Left renal pelvis (tissue), 4 donors: ENCODE measurements at places on chromosomes 1 and 21. TPM values are rescaled to one million over a fixed set of nuclear protein-coding genes. Genes with fewer than 3 reads are reported as not detected.

GRCh38 chr1:159931795-159932173 is 6.5 kb upstream of the TAGLN2 start:
- no peak for DNase-seq

- DNase-seq, result no peak
Observed at GRCh38 chr1:242946206-242946605, 308.9 kb downstream of the CEP170 start.

DNA sequence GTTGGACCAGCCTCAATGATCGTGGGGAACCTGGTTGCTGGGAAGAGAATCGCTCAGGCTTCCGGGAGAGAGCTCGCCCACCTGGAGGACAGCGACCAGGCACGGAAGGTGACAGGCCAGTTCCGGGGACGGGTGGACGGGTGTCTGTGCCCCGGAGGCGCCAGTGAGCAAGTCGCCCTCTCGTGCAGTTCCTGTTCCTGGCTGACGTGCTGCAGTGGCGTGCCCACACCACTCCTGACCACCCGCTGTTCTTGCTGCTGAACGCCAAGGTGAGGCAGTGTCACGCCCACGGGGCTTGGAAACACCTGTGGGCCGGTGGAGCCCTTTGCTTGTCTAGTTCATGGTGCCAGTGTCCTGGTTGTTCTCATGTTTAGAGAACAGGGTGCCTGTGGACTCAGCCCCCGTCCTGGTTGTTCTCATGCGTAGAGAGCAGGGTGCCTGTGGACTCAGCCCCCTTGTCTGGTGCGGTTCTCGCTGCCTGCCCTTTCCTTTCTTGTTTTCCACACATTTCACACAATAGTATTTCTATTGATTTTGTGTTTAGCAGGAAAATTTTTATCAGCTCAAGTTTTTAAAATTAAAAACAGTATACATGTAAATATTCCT is 53.1 kb downstream of the S100B start:
- DNase-seq, result no peak

GRCh38 chr1:201185123-201185453 is 5.5 kb upstream of the IGFN1 start:
- DNase-seq, result no peak

GRCh38 chr1:11098931-11099309 is 749 bp downstream of the EXOSC10 start:
- no peak for DNase-seq

GRCh38 chr1:175904808-175905207 is 161.4 kb upstream of the TNR start:
- no peak for DNase-seq

ADAM30 gene
- not detected for polyA plus RNA-seq

GPR52 gene
- not detected for polyA plus RNA-seq

GRCh38 chr1:174232761-174233160 is 73.4 kb downstream of the RABGAP1L start:
- DNase-seq, result no peak

KLHDC7A gene
- polyA plus RNA-seq, result 0.23 TPM

DNA sequence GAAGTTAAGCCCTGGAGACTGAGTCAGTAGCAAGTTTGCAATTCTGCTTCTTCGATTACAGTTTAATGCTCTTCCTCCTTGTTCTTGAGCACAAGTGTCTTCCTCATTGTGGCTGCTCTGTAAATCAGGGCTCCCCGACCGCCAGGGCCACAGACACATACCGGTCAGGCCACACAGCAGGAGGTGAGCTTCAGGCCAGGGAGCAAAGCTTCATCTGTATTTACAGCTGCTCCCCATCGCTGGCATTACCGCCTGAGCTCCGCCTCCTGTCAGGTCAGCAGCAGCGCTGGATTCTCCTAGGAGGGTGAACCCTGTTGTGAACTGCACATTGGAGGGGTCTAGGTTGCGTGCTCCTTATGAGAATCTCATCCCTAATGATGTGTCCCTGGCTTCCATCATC is 1.7 kb upstream of the TRAPPC10 start:
- no peak for DNase-seq

GJA5 gene
- 10.7 TPM for polyA plus RNA-seq

UBE2U gene
- not detected for polyA plus RNA-seq

DNA sequence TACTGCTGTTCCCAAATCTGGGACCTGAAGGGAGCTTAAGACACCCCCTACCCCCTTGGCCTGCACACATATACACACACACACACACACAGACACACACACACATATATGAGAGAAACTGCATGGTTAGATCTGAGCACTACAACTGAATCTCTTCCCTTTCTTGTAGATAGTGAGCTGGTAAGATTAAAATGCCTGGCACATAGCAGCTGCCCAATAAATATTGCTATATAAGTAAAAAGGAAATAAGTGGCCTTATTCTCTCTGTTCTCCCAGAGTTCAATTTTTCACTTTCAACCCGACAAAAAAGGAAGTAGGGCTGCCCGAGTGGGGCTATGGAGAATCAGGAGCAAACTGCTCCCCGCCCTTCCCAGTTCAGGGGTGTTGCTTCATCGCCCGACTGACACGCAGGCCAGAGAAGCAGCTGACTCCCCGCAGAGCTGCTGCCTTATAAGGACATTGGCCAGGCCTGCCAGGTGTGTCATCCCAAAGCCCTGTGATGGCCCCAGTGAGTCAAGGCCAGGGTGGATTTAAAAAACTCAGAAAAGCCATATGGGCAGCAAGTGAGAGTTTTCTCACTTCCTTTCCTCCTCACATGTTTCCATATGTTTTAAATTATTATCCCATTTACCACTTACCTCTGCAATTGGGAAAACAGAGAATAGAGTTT is 106.5 kb upstream of the SLC44A3 start:
- no peak for DNase-seq

ETS2 gene
- polyA plus RNA-seq, result 45.4 TPM

DNA sequence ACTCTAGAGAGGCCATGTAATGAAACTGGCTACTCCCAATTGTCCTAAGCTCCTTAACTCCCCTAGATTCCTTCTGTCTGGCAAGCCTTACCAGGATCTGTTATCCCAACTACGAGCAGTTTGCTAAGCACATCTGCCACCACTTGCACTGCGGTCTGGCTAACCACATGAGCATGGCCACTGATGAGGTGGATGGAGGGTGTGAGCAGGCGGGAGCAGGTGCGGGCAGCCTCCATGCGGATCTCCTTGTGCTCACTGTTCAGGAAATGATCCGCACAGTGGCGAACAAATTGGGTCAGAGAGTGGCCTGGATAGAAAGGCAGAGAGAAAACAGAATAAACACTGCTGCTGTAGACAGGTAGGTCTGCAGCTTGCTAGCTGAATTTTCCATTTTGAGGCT is 24.0 kb downstream of the MTOR start:
- no peak for DNase-seq

DNA sequence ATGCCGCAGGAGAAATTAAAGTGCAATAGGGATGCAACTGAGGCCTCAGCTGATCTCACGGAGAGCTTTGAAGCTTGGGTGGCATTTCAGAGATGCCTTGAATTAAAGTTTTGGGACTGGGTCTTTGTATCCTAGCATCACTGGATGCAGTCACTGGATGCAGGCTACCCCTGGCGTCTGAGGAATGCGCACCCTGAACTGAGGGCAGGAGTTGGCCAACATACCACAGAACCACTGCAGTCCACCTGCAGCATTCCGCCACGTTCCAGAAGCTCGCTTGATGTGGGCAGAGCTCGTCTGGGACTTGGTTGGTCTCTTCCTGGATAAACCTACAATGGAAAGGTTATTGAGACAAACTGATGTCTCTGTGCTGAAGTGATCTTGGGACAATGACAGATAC is 34.1 kb upstream of the IGSF5 start:
- no peak for DNase-seq

GRCh38 chr21:38775733-38776132 is 30.0 kb upstream of the ETS2 start:
- no peak for DNase-seq

GRCh38 chr1:109327285-109327684 is 20.5 kb upstream of the MYBPHL start:
- no peak for DNase-seq

DNA sequence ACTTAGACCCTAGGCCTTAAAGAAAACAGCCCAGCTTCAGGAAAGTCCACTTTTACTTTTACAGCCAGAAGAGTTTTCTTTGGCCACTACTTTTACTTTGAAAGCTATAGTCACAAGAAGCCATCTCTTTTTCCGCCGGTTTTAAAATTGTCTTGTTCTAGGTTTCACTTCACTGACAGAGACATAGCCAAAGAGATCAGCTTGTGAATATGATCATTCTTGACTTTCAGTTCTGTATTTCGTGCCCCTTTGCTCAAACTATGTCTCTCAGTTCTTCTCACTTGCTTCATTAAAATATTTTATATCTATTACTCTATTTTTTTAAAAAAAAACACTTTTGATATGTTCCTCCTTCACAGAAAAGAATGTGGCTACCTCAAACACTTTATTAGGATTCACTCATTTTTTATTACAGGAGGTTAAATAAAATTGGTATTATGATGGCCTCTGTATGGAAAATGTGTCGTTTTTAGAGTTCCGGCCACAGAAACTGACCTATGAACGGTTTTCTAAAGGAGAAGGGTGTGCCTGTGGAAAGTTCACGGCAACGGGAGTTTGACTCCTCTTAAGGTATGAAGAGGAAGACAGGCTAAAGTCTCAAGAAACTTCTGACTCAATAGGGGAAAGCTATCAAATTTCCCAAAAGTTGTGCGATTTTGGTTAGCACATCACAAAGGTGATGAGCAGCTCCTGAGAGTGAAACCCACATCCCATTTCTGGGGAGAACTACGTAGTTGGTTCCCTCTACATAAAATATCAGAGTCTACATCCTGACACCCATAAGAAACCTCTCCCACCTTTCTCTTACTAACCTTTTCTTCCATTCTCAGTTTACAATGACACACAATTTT is 1.2 kb downstream of the MCOLN2 start:
- DNase-seq, result no peak

GRCh38 chr1:54355931-54356679 is 50.1 kb downstream of the SSBP3 start:
- no peak for DNase-seq

TMPRSS15 gene
- polyA plus RNA-seq, result 0.07 TPM

DNA sequence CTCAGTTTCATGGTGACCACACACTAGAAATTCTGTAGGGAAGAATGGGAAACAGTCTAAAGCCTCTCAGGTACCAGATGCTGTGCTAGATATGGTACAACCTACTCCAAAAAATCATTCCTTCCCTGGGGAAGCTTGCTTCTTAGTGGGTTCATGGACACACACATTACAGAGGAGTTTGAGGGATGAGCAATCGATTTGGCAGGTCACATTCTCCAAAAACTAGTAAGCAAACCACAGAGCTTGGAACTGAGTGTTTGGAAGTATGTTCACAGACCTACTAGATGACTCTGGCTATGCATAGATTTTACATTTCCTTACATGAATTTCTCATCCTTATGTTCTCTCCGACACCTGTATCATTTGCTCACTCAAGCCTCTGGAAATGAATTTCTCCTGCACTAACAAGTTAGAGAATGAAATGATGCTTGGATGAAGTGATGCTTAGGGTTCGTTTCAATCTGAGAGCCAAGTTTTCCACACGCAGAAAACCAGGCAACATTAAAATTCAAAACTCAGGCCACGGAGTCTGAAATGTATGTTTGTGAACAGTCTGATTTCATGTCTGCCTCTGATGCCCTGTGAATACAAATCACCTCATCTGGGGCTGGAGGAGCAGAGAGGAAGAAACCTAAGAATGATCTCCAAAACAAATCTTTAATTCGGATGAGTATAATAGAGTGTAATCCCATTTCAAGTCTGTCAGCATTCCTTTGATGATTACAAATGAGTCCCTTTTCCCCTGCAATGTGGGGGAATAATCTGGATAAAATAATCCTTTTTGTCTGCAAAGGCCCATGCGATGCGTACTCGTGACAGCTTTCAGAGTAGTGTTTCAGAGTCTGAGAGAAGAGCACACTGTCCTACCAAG is 11.0 kb downstream of the EVA1C start:
- no peak for DNase-seq

GRCh38 chr1:188127507-188127906 is 1298.8 kb downstream of the PLA2G4A start:
- DNase-seq, result no peak

DNA sequence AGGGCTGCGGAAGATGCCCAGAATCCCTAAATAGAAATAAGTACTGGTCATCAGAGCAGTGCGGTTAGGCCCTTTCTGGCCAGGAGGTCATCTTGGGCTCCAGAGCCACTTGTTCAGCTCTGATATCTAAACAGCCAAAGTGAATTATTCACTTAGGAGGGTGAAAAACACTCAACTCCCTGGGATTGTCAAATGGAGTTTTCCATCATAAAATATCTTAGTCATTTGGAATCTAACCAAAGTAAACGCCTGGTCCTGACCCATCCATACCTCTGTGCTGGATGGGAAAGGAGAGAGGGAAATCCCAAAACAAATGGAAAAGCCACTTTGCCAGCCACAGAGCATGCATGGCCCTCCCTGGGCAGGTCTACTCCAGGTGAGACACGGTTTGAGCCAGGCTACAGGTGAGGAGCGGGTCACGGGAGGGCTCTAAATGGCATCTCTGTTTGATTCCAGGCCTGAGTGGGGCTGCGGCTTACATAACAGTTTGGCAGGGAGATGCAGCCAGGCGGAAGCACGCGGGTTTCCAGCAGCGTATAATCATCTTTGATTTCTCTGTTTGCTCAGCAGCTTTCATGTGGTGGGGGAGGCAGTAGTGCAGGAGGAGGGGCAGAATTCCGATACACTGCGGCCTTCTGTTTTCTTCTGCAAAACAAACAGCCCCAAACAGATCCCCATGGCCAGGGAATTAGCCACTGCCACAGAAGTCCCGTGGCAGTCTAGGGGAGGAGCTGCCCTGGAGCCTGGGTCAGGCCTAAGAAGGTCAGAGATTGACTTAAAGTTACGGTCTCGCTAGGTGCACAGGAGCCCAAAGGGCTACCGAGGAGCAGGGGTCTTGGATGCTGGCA is 59.1 kb upstream of the ZNF648 start:
- DNase-seq, result no peak

GRCh38 chr1:46408356-46409062 is 14.4 kb downstream of the FAAH start:
- no peak for DNase-seq

DNA sequence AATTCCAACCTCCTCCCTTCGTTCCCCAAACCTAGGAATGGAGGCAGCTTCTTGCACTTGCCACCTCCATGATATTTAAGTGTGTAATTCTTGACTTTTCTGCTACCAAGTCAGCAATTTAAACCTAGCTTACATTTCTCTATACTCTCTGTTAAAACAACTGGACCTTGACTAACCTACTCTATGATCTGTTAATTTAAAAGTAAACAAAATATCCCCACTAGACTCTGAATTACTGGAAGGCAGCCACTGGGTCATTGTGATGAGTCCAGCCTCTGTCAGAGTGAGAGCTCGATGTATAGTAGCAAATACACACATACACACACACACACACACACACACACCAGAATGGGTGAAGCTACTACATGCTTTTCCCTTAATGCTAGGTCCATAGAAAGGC is 40.0 kb upstream of the DHCR24 start:
- no peak for DNase-seq

- DNase-seq, result no peak
Observed at GRCh38 chr1:98906809-98907208, 97.9 kb downstream of the PLPPR5 start.

OR14K1 gene
- polyA plus RNA-seq, result not detected

- DNase-seq, result no peak
Observed at GRCh38 chr1:3365523-3366125, 88.8 kb upstream of the ARHGEF16 start.

HMCN1 gene
- 47.9 TPM for polyA plus RNA-seq

ZYG11A gene
- polyA plus RNA-seq, result 0.18 TPM

DNAH14 gene
- 15.2 TPM for polyA plus RNA-seq
